ENCODE measurements at places on chromosomes 11 and 22. TPM values are rescaled to one million over a fixed set of nuclear protein-coding genes. Genes with fewer than 3 reads are reported as not detected.

The OR6X1 gene
- total RNA-seq, result not detected

The FERMT3 gene
- total RNA-seq, result 249 TPM

The ELF5 gene
- total RNA-seq, result not detected

The SMTNL1 gene
- total RNA-seq, result not detected

The MS4A12 gene
- not detected for total RNA-seq

The RAG2 gene
- total RNA-seq, result not detected

- DNase-seq, result no peak
These were observed 111.8 kb downstream of the CCDC81 start for GRCh38 chr11:86486261-86487030.

GRCh38 chr22:27877501-27877900 is 41.6 kb downstream of the PITPNB start:
- no peak for DNase-seq

DNA sequence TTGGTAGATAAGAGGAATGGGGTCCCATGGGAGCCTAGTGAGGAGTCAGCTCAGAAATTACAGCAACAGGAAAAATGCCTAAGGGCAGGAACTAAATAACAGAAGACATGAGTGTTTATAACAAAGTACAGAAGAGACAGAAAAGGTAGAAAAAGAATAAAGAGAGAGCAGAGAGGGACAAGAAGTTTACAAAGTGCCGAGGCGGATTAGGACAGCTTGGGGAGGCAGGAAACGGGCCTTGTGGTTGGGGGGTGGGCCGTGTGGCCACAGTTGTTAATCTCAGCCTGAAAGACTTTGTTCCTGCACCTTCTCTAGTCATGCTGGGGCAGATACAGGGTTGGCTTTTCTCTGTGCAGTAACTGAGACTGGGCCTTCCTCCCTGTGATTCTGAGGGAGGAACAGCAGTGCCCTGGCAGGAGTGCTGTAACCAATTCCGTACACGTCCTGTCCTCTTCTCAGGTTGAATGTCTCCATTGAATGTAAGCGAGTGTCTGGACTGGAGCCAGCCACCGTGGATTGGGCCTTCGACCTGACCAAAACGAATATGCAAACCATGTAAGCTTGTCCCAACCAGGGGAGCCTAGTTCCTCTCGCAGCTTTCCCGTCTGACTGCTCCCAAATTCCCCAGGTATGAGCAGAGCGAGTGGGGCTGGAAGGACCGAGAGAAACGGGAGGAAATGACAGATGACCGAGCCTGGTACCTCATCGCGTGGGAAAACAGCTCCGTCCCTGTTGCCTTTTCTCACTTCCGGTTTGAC is 13.2 kb downstream of the NAA40 start:
- DNase-seq, result no peak

GRCh38 chr11:125872138-125872491 is 15.4 kb upstream of the HYLS1 start:
- no peak for DNase-seq

GRCh38 chr11:117497206-117497951 is 169.7 kb downstream of the CEP164 start:
- DNase-seq, result no peak

- no peak for DNase-seq
These were observed 16.0 kb downstream of the PLCB3 start for GRCh38 chr11:64267207-64267945.

DNA sequence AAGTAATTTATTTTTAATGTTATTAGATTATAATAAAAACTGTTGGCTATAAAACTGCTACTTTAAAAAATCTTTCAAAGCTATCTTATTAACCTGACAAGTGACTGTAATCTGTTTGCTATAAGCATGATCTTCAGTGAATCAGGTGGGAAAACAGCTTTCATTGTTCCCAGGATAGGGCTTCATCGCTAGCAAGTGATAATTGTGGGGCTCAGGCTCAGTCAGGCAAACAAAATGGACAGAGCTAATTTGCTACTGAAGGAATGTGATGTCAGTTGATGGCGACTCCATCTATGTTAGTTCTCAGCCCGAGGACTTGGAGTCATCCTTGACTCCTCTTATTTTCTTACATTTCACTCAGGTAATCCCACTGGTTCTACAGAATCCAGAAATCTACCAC is 125.0 kb downstream of the RASSF10 start:
- no peak for DNase-seq

DNA sequence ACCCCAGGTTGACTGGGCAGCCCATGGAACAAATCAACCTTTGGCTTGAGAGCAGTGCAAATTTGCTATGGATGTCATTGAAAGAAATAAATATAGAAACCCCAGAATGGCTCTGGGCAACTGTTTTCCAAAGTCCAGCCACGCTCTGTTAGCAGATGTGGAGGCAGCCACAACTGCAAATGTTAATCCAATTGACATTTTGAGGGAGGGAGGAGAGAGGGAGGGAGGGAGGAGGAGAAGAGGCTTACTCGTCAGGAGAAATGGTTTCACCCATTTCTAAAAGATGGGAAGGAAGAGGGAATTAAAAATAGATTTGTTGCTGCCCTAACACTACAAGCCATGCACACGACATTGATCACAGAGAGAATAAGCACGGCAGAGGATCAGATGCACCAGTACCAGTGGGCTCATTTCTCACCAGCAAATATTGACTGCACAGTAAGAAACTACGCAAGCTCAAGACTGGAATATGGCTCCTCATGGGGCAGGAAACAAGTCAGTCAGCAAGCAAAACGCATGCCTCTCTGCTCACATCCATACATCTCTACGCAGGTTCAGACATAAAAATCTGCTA is 229.1 kb downstream of the LARGE1 start:
- no peak for DNase-seq
